ENCODE measurements at places on chromosomes 12 and 14.

DNA sequence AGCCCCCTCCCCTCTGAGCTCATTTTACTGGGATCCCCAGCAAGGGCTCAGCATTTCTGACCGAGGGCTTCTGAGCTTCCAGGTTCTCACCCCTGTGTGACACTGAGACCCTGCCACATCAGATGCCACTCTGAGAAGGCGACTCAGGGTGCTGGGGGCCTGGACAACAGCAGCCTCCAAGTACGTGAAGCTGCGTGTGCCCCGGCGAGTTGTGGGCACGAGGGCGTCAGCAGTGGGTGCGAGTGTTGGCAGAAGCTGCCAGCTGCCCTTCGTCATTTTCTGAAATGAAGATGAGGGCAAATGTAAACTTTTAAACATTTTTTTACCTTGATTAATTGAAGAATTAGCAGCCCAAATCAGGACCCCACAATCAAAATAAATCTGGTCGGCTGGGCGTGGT lies 32.7 kb upstream of the TEX22 start:
- DNase-seq = no peak

GRCh38 chr14:21408147-21408546 lies 24.3 kb upstream of the SUPT16H start:
- DNase-seq = no peak

- DNase-seq = no peak
Observed at GRCh38 chr12:27595231-27595642, 71.2 kb downstream of the PPFIBP1 start.

DNA sequence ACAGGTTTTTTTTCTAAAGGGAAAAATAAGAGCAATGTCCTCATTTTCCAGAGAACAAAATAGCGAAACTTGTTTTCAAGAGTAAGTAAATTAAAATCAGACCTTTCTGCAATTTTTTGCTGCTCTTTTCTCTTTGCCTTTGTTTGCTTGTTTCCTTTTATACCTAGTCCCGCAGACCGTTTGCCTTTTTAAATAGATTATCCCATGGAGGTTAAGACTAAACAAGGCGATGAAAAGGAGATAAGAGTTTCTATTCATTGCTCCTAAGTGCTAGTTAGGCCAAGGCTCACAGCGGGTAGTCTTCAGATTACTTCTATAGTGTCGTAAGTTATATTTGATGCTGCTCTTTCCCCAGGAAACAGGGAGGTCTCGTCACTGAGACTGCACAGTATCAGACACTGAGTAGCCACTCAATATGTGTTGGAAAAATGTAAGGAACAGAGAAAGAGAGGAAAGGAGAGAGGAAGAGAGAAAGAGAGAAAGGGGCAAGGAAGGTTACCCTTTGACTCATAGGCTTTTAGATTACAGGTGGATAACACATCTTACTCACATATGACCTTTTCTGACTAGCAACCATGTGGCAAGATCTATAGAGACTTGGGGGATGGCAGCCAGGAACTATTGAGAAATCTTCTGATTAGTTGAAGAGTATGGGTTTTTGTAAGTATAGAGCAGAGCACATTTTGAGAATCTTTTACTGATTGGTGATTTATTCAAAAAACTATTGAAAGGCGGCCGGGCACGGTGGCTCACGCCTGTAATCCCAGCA lies 107.5 kb upstream of the PARP11 start:
- DNase-seq = no peak

DNA sequence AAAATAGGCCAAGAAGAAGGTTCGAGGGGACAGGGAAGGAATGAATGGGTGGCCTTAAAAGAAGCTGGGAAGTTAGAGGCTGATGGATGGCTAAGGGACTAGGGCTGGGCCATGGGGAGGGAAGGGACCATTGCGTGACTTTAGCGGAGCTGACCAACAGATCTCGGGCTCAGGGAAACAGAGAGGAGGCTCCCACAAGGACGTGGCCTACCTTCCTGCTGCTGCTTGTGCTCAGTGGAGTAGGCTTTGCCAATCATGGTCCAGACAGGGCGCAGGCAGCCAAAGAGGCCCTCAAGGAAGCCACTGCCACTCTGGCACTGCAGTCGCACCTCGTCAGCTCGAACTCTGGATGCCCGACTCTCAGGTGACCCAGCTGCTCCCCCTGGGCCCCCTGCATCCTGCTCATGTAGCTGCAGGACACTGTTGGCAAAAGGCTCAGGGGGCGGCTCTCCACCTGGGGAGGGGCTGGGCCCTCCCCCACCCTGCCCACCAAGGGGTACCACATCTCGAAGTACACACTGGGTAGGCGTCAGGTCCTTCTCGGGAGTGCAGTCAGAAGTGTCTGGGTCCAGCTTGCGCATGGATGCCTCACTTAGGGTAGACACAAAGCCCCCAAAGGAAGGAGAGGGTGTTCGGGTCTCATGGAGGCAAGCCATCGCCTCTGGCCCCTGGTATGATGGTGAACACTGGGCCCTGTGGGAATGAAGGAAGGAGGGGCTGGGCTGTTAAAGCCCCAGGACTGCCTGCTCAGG lies 12.3 kb downstream of the MAP3K12 start:
- DNase-seq = no peak

DNA sequence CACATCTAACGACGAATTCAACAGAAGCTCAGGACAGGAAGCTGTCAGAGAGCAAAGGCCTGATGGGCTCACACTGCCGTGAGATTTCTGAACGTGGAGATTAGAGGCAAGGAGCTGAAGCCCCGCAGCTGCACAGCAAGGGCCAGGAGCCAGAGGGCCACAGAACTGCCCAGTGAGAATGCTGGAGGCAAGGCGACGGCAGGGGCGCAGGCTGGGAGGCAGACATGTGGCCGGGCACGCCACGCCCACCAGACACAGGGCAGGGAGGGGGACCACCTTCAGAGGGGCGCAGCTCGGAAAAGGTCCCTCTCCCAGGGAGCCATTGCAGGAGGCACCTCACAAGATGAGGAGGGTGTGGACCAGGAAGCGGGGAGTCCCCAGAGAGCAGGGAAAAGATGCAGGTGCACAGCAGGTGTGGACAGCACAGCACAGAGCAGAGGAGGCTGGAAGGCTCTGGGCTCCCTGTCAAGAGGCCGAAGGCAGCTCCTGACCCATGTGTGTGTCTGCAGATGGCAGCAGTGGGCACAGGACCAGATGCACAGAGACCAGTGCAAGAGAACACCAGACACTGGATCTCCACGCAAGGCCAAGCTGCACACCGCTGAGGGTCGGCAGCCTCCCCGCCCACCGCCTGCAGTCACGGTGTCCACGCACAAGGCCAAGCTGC lies 23.0 kb downstream of the BTBD6 start:
- no peak for DNase-seq

DNA sequence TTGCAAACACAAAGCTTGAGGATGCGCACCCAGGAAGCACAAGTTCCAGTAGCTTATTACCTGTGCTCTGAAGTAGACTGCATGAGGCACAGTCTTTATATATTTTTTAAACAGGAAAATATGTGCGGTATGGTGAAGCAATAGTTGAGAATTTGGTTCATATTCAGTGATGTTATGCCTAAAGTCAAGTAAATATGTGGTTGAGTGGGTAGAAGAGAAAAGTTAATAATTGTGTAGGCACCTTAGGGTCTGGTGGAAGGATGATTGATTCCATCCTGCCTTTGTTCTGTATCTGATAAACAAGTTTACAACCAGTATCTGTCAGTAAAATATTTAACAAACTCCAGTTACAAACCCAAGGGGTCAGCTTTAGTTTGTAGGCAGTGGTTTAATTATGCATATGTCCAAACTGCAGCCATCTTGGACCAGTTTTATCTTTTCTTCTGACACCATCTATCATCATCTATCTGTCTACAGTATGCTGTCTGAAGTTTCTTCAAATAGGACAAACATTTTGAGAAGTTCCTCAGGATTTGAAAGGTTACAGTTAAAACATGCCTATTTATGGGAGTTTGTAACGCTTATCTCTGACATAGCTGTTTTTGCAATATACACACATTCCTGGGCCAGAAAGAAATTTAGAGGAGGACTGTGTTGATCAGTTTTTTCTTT lies 10.8 kb downstream of the SINHCAF start:
- no peak for DNase-seq

GRCh38 chr14:60839657-60840056 lies 105.1 kb downstream of the MNAT1 start:
- DNase-seq = no peak

DNA sequence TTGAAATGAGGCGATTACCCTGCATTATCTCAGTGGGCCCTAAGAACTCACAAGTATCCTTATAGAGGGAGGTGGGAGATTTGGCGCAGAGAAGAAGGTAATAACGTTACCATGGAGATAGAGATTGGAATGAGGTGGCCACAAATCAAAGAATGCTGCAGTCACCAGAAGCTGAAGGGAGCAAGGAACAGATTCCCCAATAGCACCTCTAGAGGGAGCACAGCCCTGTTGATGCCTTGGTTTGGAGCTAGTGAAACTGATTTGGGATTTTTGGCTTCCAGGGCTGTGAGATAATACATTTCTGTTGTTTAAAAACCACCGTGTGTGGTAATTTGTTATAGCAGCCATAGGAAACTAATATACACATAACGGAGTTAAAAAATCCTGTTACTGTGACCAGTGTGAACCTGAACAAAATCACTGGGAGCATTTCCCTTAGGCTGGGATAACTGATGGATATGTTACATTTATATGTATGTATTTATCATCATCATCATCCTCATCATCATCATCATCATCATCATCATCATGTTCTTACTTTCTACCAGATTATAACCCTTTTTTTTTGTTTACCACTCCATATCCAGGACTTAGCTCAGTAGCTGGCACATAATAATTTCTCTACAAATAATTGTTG lies 100.3 kb downstream of the LIN7A start:
- no peak for DNase-seq

GRCh38 chr14:64303471-64303917 lies 9.3 kb upstream of the ESR2 start:
- no peak for DNase-seq

DNA sequence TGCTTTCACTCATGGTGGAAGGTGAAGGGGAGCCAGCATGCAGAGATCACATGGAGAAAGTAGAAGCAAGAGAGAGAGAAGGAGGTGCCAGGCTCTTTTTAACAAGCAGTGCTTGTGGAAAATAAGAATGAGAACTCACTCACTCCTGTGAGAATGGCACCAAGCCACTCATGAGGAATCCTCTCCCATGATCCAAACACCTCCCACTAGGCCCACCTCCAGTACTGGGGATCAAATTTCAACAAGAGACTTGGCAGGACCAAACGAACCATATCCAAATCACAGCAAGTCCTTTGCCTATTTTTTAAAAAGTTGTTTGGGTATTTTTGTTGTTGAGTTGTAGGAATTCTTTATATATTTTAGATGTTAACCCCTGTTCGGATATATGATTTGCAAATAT lies 245.9 kb upstream of the ARID2 start:
- DNase-seq = no peak

DNA sequence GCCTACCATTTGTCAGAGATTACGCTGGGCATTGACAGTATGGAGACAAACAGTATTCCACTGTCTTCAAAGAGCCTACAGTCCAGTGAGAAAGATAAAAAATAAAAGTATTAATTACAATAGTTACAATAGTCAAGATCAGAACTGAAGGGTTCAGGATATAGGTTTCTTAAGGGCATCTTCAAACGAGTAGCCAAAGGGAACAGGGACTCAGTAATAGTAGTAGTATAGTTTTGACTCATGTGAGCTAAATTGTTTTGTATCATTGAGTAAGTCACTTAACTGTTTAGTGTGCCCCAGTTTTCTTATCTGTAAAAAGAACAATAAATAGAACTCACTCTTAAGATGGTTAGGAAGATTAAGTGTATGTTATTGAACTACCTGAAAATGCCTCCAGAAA lies 123.6 kb downstream of the METTL25 start:
- DNase-seq = no peak

GRCh38 chr12:111276146-111276545 lies 92.7 kb downstream of the PHETA1 start:
- no peak for DNase-seq

DNA sequence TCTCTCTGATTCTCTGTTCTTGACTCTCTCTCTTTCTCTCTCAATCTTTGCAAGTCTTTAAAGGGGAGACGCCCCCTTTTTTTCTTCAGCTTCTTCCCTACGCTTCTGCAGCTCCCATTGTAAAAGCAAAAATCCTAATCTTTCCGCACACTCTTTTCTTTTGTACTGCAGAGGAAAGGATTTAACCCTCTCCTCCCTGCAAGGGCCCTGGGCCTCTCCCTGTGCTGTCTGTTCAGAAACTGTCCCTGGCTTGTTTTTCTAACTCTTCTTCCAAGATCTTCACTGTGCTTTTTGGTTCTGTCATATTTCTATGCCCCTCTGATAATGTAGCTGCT lies 10.9 kb upstream of the SALL2 start:
- DNase-seq = no peak

DNA sequence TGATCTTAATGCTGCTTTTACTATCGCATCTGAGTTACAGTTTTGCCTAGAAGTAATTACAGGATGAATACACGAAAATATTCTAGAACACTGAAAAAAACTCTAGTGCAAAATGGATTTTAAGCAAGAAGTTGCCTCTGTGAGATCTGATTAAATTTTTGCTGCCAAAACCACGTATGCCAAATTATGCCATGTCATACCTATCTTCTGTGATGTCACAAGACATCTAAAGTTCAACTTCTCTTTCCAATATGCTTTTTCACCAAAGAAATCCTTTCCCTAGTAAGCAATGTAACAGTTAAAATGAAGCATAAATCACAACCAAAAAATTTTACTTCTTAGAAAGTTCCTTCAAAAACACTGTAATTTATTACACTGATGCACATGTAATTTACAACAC lies 39.6 kb downstream of the HECTD4 start:
- DNase-seq = no peak

- no peak for DNase-seq
Observed at GRCh38 chr14:77243853-77244252, 27.2 kb downstream of the NGB start.

GRCh38 chr14:26023967-26024366 lies 573.9 kb downstream of the NOVA1 start:
- no peak for DNase-seq

GRCh38 chr12:76962099-76962498 lies 83.3 kb upstream of the CSRP2 start:
- no peak for DNase-seq

GRCh38 chr12:10154145-10154496 lies 17.8 kb downstream of the OLR1 start:
- no peak for DNase-seq

- DNase-seq = no peak
Observed at GRCh38 chr14:36508418-36509068, 11.5 kb downstream of the NKX2-1 start.

DNA sequence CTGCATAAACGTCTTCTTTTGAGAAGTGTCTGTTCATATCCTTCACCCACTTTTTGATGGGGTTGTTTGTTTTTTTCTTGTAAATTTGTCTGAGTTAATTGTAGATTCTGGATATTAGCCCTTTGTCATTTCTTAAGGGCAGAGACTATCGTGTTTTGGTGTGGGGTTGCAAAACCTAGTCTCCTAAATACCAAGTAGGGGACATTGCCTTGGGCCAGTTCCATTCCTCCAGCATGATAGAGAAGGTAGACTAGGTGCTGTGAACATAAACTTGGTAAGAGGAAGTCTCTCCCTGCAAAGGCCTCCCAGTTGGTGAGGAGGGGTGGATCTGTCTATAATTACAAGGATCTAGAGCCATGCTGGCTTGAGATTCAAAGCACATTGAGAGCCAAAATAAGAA lies 390.7 kb downstream of the VRK1 start:
- DNase-seq = no peak

- DNase-seq = no peak
Observed at GRCh38 chr12:3236345-3237187, 159.4 kb downstream of the TSPAN9 start.
